ENCODE measurements at places on chromosomes 11 and 22. TPM values are rescaled to one million over a fixed set of nuclear protein-coding genes. Genes with fewer than 3 reads are reported as not detected.

DNA sequence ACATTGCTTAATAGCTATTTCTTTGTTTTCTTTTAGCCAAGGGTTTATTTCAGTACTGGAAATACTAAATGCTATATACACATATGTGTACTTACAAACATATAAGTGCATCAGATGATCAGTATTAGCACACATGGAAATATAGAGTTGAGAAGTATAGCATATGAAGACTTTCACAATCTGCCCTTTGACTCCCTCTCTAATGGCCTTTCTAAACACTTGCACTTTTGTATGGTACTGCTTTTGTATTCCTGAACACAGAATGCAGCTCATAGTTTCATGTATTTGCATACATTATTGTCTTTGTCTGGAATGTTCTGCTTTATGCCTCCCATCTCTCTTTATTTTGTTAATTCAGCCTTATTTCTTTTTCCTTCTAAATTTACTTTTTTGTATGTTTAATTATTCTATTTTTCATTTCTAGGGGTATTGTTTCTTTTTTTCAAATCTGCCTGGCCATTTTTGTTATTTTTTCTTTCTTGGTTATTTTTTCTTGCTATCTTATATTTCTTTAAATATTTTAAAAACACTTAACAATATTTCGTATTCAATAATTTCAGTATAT is 28.8 kb downstream of the ACER3 start:
- no peak for DNase-seq

- no peak for DNase-seq
Measured at GRCh38 chr11:131327421-131327820, 43.0 kb upstream of the NTM start.

- no peak for DNase-seq
Measured at GRCh38 chr11:103845331-103845730, 191.1 kb upstream of the DDI1 start.

DNA sequence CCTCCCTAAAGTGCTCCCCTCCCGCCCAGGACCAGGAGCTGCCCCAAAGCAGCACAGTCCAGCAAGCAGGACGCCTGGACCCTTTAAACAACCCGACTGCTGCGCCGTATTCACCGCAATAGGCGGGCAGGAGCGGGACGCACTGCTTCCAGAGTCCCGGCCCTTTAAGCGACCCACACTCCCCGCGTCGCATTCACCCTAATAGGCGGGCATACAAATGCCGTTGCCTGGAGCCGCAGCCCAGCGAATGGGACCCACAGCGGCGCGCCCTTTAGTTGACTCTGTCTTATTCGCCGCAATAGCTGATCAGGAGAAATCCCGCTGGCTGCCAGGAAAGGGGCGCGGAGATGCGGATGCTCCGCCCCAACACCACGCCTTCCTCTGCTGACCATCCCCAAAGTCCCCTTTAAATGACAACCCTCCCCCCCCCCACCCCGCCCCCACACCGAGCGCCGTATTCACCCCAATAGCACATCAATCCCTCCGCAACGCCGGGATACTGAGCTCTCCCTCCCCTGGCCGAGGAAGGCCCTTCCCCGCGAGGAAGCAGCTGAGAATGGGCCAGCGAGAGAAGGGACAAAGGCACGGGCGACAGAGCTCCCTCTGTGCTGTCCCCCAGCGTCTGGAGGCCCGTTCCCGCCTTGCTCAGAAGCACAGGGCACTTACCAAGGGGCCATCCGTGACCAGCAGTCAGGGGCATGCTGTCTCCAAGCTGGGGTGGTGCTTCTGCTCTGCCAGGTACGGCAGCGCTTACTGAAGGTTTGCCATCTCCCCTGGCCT is 4.7 kb downstream of the OSBPL5 start:
- peak; percentile 92 for DNase-seq

DNA sequence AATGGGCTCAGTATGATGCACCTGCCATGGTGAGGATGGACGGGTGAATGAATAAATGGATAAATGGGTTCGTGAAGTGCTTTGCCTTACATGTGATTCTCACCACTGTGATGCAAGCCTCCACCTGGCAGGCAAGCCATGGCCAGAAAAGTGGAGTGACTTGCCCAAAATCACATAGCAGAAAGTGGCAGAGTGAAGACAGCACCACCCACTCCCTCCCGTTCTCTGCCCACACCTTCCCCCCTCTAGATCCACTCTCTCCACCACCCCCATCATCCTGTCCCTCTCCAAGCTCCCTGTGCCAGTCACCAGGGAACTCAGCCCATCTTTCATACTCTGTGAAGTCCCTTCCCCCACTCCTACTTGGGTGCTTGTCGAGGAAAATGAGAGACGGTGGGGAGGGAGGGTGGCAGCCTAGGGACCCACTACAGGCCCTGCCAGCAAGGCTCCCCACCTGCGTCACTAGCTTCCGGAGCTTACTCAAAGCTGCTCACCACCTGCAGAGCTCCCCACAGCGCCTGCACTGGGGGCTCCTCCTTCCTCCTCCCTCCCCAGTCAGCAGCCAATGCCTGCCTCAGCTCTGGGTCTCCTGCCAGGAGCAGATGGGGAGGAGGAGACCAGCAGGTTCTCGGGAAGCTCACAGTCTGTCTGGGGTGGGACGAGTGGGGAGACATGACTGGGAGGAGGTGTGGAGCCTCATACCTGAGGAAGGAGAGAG is 82.3 kb downstream of the PDE2A start:
- no peak for DNase-seq

DNA sequence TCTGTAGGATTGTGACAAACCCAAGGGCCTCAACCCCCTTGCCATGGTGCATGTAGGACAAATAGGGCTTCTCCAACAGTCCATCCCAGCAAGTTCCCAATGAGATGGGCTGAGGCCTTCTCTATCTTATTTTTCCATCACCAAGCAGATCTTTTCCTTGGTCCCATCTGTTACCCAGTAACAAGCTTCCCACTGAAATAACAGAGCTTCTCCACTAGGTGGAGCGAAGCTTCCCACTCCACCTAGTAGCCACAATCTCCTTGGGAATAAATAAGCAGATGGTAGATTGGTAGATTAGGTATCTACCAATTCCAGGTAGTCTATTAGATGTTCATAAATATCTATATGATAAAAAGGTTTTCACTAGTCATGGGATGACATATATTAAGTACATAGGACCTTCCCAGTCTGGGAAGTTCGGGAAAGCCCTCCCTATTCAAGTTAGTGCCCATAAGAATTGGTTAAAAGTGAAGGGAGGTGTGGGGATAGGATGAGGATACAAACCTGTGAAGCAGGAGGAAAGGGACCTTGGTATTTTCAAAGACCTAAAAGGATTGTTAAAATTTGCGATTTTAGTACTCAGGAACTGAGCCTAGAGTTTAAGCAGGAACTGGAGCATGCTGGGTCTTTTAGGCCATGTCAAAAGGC is 5.9 kb upstream of the OR52L1 start:
- DNase-seq = peak; percentile 38

DNA sequence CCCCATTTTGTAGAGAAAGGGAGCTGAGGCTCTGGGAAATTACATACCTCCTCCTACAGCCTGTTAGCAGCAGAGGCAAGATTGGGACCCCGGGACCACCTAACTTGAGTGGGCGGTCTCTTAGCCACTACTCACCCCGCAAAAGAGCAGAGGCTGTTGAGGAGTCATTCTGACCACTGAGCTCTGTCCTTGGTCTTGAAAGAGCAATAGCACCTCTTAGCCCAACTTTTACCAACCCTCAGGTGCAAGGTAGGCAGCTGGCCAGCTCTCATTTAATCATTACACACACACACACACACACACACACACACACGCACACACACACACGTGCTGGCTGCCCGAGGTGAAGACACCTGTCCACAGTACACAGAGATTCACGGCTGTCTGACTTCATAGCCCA is 115.8 kb upstream of the ASPHD2 start:
- no peak for DNase-seq

- no peak for DNase-seq
Measured at GRCh38 chr22:31637447-31637890, 24.5 kb downstream of the PISD start.

DNA sequence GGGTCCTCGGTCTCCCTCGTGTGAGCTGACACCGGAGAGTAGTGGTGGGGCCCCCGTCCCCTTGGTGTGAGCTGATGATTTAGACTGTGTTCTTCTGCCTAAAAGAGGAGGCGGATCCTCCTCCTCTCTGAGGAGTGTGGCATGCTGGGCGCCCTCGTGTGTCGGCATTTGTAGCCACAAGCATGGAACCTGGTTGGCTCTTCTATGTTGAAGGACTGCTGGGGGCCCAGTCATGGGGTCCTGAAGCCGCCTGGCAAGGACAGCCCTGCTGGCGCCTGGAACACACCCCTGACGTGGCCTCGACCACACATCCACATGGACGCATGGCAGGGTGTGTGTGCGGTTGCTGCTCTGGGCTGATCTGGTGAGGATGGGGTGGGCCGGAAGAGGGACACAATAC is 50.2 kb downstream of the AP2A2 start:
- peak; percentile 44 for DNase-seq

DNA sequence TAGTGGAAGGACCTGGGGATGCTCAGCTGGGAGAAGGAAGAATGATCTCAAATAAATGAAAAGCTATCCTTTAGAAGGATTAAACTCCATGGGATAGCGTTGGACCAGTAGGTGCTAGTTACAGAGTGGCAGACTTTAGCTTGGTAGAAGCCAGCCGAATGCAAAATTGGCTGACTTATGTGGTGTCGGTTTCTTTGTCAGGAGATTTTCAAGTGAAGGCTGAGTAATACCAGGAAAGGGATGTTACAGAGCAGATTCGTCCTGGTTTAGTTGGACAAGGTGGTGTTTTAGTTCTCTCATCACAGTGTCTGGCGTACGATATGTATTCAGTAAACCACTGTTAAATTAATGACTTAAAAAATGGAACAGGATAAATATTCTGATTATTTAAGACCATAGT is 26.0 kb downstream of the FDX1 start:
- no peak for DNase-seq

- DNase-seq = no peak
Measured at GRCh38 chr11:17645190-17645970, 74.0 kb upstream of the MYOD1 start.

GRCh38 chr11:19987331-19987801 is 172.9 kb downstream of the DBX1 start:
- peak; percentile 80 for DNase-seq

- DNase-seq = no peak
Measured at GRCh38 chr11:99406345-99406744, 385.6 kb downstream of the CNTN5 start.

GRCh38 chr22:39468487-39469325 is 11.9 kb downstream of the MGAT3 start:
- no peak for DNase-seq

DNA sequence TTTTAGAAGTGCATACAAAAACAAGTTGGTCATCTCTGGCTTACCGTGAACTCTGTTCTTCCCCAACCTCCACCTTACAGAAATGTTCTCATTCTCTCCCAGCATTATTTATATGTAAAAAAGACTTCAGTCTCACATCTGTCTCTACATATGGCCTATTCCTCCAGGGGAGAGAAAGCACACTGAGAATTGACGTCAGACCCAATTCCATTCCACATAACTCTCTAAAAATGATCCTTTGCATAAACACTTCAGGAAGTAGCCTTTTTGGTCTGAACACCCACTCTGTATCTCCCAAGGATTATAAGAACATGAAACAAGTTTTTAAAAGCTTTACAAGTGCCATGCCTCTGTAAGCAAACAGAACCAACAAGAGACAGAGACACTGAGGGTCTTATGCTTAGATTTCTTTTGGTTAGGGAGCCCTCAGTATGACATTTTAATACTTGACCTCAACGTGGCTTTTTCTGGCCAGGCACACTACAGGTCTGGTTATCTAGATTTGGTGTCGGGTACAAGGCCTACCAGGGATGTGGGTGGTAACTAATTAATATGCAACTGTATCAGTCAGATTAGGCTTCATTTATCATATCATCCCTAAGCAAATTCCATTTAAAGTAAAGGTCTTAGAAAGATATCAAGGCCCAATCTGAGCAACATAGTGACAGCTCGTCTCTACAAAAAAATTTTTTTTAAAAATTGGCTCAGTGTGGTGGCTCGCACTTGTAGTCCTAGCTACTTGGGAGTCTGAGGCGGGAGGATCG is 48.5 kb upstream of the PPP2R1B start:
- no peak for DNase-seq

GRCh38 chr11:44964526-44965209 is 14.0 kb upstream of the TP53I11 start:
- no peak for DNase-seq

- DNase-seq = peak; percentile 84
Measured at GRCh38 chr11:8732748-8733241, 50.2 kb downstream of the RPL27A start.

GRCh38 chr11:103995896-103996295 is 40.5 kb upstream of the DDI1 start:
- DNase-seq = no peak

DNA sequence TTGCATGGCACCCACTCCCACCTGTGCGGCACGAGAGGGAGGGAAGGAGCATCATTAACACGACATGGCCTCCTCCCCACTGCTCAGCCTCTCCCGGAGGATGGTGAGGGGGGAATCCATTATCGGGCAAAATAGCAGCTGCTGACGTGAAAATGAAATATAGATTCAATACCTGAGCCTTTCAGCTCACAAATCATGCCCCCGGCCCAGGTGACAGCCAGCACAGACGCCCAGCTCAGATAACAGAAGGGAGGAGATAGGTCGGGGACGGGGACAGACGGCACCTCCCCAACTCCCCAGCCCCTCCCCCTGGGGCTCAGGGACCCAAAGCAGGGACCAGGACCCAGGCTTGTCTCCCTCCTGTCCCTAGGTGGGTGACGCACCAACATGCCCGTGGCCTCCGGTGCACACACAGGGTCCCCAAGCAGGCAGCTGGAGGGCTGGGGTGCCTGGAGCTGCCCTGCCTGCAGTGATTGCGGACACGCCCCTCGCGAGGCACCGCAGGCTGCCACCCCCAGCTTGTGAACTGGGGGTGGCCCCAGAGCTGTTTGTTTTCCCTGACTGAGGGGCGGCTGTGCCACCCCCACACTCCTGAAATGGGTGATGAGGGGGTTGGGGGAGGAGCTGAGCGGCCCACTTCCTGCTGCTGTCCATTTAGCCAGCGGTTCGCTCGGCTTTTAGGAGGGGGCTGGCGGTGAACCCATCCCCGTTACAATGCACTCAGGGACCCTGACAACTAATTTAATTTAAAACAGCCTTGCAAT is 31.7 kb downstream of the FLRT1 start:
- DNase-seq = no peak

- DNase-seq = no peak
Measured at GRCh38 chr22:41920271-41920976, 5.5 kb upstream of the SHISA8 start.

DNA sequence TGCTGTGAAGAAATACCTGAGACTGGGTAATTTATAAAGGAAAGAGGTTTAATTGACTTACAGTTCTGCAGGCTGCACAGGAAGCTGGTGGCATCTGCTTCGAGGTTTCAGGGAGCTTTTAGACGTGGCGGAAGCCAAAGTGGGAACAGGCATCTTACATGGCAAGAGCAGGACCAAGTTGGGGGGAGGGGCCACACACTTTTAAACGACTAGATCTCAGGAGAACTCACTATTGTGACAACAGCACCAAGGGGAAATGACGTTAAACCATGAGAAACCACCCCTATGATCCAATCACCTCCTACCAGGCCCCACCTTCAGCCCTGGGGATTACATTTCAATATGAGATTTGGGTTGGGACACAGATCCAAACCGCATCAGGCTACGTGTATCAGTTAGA is 11.1 kb upstream of the SCGB1D4 start:
- DNase-seq = no peak

The OR4D5 gene
- not detected for polyA plus RNA-seq

The ME3 gene
- 36.8 TPM for polyA plus RNA-seq

The SAA2 gene
- not detected for polyA plus RNA-seq

The KCNQ1OT1 gene
- polyA plus RNA-seq = 0.13 TPM

The POLR3H gene
- 31.2 TPM for polyA plus RNA-seq

The SRPRA gene
- polyA plus RNA-seq = 116 TPM

The KIF18A gene
- polyA plus RNA-seq = 2.5 TPM

The XKR3 gene
- polyA plus RNA-seq = not detected

The PLXNB2 gene
- 113 TPM for polyA plus RNA-seq

The ACCS gene
- 22.7 TPM for polyA plus RNA-seq
